HFFc6 (cell line): ENCODE measurements at places on chromosomes 16 and 17.

DNA sequence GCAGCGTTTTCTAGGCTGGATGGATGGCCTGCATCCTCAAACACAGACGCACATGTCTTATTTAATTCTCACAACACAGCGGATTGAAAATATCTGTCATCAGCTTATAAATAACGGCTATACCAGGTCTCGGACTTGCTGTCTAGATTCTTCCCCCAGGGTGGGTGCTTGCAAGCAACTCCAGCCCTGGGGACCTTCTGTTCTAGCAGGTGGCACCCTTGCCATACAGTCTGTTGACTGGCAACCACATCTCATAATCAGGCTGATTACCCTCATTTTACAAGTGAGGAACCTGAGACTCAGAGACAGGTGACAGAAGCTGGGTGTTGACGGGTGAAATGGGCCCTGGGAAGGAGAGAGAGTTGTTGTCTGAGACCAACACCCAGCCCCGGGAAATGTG lies 16.2 kb upstream of the SEZ6 start:
- no peak for DNase-seq

DNA sequence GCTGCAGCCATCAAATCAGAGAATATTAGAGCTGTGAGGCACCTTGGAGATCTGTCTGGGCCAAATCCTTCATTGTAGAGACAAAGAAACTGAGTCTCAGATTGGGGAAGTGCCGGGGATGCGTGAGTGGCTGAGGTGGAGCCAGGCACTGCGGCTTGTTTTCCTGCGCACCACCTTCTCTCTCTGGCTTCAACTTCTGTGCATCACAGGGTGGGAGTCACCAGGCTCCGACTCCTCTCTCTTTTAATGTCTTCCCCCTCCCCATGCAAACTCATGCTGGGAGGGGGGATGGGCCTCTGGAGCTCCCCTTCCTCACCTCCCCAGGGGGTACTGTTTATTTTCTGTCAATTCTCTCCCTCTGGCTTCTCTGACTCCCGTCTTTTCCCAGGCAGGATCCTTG lies 8.7 kb upstream of the ETV4 start:
- no peak for DNase-seq

DNA sequence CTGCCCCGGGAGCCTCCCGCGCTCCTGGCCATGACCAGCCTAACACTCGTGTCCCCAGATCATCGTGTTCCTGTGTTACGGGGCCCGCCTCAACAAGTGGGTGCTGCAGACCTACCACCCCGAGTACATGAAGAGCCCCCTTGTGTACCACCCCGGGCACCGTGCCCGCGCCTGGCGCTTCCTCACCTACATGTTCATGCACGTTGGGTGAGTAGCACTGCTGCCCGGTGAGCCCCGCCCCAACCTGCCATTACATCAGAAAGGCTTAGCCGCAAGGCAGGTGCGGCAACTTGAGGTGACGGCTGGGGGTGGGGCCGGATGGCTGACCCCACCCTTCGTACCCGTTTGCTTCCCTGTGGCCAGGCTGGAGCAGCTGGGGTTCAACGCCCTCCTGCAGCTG lies 1.4 kb downstream of the RHBDL1 start:
- DNase-seq, result no peak

- DNase-seq, result no peak
Measured at GRCh38 chr16:28990375-28991040, 5.7 kb downstream of the LAT start.

DNA sequence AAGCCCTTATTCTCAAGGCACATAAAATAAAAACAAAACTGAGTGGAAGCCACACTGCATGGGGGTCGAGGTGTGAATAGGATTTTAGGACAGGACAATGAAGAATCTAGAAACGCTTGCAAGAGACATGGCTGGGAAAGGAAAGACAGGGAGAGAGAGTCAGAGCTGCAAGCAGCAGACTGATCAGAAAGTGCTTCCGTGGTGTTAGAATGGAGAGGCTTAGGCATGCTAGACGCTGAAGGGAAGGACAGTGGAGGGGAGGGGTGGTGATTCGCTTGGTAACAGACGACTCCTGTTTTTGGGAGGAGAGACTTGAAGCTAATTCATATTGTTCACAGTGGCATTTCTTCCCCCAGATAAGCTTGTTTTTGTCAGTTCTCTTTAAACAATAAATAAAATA lies 173.5 kb downstream of the AIPL1 start:
- no peak for DNase-seq

- DNase-seq, result no peak
Measured at GRCh38 chr16:81821436-81822128, 42.5 kb downstream of the PLCG2 start.

- no peak for DNase-seq
Measured at GRCh38 chr17:80154166-80154565, 7.2 kb upstream of the EIF4A3 start.

GRCh38 chr17:48460052-48460451 lies 30.0 kb upstream of the SKAP1 start:
- no peak for DNase-seq

DNA sequence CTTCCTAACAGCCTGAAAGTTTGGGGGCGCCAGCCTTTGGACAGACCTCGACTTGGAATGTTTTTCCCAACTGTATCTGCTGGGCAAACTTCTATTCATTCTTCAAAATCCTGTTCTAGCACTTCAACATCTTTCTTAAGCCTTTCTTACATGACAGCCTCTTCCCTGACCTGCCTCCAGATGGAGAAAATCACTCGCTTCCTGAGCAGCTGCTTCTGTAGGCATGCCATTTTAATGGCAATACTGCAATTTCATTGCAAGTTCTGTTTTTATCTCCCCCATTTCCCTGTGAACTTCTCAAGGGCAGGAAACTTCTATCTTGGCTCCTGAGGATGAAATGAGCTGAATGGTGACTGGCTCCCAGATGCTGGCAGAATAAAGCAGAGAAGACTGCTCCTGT lies 128.8 kb upstream of the ASIC2 start:
- no peak for DNase-seq

- peak; percentile 66 for DNase-seq
Measured at GRCh38 chr16:70705056-70705455, 19.2 kb upstream of the MTSS2 start.

DNA sequence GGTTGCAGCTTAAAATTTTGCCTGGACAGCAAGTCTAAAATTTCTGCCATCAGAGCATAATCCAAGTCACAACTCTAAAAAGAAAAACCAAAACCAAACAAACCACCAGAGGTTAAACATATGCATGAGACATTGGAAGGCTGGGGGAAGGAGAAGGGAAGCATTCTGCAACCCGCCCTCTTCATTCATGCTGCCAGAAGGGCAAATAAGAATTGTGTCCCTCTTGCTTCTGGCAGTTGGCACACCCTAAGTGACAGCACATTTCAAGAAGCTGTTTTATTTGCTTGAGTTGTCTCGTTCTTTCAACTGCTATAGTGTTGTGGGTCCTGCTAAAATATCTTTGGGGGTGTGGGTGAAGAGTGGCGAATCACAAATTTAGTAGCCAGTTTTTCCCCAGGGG lies 99.6 kb downstream of the SKAP1 start:
- no peak for DNase-seq

DNA sequence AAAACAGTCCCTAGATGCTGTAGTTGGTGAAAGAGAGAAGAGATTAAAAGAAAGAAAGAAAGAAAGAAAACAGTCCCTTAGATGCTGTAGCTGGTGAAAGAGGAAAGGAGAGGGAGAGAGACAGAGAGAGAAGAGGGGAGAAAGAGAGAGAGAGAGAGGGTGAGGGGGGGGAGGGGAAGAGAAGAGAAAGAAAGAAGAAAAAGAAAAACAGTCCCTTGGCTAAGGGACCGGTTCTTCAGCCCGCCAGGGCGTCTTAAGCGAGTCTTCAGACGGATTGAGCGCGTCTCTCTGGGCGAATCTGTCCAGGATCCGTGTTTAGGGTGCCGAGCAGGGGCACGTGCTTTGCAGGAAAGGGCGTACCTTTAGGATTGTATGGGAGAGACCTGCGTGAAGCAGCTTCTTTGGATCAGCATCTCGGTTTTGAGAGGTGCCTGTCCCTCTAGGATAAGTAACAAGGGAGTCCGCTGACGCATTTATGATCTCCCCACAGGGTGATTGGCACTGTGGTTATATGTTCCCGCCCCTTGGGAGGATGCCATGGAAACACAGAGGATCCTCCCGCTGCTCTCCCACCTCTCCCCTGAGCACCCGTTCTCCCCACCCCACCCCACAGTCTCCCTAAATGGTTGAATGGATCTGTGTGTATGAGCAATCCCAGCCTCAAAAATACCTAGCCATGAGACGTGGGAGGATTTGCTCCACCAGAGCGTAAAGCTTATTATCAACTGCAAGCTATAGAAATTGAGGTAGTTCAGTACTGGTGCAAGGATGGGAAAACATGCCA lies 16.7 kb downstream of the GNGT2 start:
- DNase-seq, result peak; percentile 49

DNA sequence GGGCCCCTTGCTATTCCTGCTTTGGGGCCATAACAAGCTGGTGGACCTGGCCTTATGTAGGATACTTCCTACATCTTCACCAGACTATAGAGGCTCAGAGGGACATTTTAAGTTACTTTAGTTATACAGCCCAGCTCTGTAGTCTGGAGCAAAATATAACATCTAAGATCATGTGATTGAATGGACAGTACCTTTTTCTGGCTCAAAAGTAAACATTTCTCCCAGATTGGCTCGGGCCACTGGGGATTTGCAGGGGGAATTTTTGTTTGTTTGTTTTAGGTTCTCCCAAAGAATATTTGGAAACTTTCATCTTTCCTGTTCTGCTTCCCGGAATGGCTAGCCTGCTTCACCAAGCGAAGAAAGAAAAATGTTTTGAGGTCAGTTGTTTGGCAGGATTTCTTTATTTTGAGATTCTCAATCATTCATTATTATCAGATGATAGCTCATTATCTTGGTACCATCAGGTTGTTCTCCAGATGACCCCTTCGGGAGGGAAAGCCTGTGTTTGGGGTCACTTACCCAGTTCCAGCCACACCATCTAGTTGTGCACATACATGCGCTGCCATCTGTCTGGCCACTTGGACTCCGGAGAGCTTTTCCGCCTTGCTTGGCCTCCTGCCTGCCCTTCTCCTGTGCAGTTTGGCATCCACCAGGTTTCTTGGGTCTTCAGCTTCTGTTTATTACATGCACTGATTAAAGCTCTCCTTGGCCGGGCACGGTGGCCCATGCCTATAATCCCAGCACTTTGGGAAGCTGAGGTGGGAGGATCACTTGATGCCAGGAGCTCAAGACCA lies 17.2 kb downstream of the IQCK start:
- DNase-seq, result no peak

GRCh38 chr16:24713379-24713778 lies 16.1 kb upstream of the TNRC6A start:
- no peak for DNase-seq

DNA sequence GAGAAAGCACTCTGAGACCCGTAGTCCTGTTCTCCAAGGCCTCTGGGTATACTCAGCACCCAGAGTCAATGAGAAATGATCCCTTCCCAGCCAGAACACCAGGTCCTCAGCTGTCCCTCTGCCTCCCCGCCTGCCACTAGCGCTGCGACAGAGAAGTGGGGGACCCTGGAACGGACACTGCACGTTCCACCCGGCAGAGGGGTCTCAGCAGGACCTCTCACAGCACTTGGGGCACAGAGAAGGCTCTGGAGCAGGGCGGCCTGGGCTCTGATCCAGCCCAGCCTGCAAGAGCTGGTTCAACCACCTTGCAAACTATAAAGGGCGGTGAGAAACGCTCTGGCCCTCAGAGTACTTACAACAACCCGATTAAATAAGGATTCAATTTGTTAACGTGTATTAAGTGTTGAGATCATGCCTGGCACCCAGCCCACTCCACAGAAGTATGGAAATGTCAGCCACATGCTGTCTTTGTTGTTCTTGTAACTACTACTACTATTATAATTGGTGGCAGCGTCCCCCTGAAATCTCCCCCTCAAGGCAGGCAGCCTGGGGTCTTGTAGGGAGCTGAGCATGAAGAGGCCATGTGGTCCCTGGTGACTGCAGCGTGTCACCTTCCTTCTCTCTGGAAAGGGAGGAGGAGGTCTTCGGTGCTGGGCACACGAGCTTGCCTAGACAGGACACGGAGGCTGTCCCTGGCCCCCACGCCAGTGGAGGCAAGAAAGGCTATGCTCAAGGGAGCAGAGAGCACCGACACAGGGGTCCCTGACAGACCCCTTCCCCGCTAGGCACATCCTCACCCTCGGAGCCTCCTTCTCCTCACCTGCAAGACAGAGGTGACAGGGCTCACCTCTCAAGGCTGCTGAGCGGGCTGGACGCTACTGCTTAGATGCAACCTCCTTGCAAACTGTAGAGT lies 2.4 kb downstream of the OSGIN1 start:
- no peak for DNase-seq

- DNase-seq, result no peak
Measured at GRCh38 chr17:82298538-82299421, 18.6 kb downstream of the CD7 start.

DNA sequence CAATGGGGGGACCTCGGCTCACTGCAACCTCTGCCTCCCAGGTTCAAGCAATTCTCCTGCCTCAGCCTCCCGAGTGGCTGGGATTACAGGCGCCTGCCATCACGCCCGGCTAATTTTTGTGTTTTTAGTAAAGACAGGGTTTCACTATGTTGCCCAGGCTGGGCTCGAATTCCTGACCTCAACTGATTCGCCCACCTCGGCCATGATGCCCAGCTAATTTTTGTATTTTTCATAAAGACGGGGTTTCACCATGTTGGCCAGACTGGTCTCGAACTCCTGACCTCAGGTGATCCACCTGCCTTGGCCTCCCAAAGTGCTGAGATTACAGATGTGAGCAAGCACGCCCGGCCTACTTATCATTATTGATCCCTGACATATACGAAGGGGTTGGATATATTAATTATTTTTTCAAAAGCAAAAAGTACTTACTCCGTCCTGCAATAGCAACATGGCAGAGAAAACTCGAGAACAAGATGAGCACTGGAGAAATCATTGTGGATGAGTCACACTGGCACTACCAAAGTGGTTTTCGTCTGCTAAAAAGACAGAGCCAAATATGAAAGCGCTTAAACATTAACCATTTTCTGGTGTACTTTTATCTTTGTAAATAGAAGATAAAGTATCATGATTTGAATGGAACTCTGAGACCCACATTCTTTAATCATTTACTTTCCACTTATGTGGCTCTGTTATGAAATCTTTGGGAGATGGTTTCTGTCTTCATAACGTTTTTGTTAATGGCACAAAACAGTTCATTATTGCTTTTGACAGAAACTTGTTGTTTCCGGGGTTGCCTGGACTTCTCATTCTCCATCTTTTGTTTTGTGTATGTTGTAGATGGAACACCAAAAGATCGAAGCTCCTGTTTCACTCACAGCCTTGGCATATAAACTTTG lies at the start of gene APOH:
APOH (minus strand) TSS at position 529 of the 896 bp plus-strand sequence; CDS start at position 493, 36 bp downstream.
- no peak for DNase-seq

DNA sequence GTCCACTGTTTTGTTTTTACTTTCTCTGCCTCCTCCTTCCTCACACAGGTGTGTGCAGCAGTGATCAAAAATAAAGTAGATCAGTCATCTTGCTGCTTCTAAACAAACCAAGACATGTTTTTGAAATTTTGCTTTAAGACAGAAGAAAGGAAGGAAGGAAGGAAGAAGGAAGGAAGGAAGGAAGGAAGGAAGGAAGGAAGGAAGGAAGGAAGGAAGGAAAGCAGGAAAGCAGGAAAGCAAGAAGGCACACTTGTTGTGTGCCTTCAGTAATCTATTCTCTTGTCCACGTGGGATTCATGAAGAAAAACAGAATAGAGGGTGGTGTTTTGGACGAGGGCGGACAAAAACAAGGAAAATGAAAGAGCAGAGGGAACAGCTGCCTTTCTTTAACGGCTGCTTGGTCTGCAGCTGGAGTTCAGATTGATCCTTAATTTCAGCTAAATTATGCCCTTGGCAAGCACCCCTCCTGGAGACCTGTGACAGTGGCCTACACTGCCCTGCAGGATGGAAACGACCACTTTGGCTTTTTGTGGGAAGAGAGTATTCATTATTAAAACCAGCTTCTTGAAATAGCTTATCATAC lies 188.5 kb upstream of the IRX3 start:
- DNase-seq, result no peak

GRCh38 chr17:57784226-57784895 lies 39.3 kb upstream of the CCDC182 start:
- no peak for DNase-seq

- DNase-seq, result no peak
Measured at GRCh38 chr17:7403727-7403976, 245 bp downstream of the TMEM256 start.
